ENCODE measurements at places on chromosomes 3 and 15. TPM values are rescaled to one million over a fixed set of nuclear protein-coding genes. Genes with fewer than 3 reads are reported as not detected.

- DNase-seq: no peak
Observed at GRCh38 chr3:127224118-127224517, 31.2 kb downstream of the PRR23E start.

DNA sequence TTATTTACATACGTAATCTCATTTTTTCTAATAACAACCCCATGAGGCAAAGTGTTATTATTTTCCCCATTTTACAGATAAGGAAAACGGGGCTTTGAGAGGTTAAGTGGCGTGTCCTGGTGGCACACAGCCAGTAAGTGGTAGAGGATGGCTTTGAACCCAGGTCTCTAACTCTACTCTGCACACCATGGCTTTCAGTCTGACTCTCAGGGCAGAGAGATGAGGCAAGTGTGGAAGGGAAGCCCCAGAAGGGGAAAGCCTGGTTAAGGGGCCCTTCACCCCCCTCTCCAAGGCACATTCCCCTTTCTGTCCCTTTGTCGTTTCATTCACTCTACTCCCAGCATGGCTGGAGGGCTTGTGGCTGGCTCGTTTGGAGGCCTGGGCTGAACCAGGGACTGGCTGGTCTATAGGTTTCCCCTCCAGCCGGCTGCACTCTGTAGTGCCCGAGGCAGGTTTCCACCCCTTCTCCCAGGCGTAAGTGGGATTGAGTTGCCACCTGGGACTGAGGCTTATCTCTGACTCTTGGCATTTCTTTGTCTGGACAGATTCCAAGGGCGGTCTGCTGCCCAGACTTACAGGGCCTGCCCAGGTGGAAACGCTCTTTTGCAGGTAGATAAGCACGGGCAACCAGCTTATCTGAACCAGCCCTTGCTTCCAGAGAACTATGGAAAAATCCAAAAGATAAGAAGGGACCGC, 12.1 kb downstream of the SEMA4B start:
- DNase-seq: no peak

The LXN gene
- 6.5 TPM for total RNA-seq

The COMMD4 gene
- 25.0 TPM for total RNA-seq

The NR1I2 gene
- total RNA-seq: 0.61 TPM

The FEZF2 gene
- total RNA-seq: not detected

GRCh38 chr15:47673232-47673761, 44.0 kb upstream of the SEMA6D start:
- no peak for DNase-seq

GRCh38 chr15:69540622-69541021, 88.0 kb downstream of the RPLP1 start:
- no peak for DNase-seq

GRCh38 chr15:100353449-100353848, 11.7 kb upstream of the ADAMTS17 start:
- DNase-seq: no peak

DNA sequence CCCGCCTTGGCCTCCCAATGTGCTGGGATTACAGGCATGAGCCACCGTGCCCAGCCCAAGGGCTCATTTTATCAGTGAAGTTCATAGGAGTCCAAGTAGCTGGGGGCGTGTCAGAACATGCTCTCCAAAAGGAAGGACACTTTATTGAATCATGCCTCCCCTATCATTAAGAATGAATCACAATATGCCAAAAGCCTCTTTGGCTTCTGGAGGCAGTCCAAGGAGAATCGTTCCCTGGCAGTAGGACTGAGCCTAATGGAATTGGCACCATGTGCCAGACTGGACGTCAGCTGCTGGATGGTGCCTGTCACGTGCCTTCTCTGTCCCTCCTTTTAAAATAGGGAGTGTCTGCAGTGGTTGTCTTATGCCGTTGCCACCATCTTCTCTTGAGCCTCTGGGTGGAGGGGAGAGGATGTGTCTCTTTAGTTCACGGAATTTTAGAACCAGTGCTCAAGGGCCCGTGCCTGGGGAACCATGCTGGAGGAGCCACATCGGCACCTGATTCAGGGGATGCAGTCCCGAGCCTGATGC, 234.7 kb upstream of the LYSMD4 start:
- DNase-seq: no peak

- no peak for DNase-seq
Observed at GRCh38 chr3:120198305-120198878, 86.6 kb downstream of the GPR156 start.

DNA sequence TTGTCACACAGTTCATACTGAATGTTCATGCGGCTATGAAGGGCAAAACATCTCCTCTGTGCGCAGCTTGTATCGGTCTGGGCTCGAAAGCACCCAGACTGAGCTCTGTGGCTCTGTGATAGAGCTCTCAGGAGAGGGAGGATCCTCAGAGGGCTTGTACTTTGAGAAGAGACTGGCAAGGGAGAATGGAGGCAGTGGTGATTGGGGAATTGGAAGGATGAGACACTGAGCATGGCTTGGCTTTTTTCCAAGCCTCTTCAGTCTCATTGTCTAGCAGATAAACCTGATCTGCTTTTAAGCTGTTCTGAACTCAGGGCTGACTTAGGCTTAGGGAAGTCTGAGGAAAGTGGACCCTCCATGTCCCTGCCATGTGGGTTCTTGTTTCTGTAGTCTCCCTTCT, 43.0 kb downstream of the RAD54L2 start:
- no peak for DNase-seq

GRCh38 chr3:177490626-177491025, 293.3 kb upstream of the TBL1XR1 start:
- no peak for DNase-seq

The CAMP gene
- not detected for total RNA-seq

DNA sequence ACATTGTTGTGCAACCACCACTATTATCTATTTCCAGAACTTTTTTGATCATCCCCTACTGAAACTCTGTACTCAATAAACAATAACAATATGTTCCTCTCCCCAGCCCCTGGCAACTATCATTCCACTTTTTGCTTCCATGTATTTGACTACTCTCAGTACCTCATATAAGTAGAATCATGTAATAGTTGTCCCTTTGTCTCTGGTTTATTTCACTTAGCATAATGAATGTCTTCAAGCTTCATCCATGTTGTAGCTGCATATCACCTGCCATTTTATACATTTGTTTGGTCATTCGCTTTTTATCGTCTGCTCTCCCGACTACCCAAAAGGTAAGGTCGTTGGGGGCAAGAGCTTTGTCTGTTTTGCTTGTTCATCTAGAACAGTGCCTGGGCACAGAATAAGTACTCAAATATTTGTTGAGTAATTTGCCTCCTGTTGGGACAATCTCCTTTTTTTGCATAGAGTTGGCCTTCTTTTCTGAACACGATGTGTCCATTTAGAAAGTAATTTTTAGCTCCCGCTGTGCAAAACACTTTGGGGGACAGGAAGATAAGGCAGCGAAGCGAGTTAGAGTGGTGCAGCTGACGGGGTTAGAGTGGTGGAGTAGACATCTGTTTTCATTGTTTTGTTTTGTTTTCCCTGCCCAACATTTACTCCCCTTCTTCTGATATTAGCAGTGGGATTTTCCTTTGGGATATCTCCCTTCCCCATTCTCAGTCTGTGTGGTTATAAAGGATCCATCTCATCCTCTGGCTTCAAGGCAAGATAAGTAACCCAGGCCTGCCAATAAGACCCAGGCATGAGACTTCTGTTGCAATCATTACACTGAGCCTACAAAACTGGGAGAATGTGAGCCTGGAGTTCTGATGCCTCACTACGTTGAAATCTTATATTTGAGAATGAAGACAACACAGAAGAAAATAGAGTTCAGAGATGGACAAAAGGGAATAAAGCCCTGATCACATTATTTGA, 83.4 kb upstream of the RNU6-1 start:
- DNase-seq: no peak

- DNase-seq: no peak
Observed at GRCh38 chr3:63467392-63467791, 185.1 kb upstream of the SNTN start.

The CFAP20DC gene
- 0.28 TPM for total RNA-seq

GRCh38 chr3:44501971-44502370, 24.5 kb upstream of the ZNF445 start:
- DNase-seq: no peak

DNA sequence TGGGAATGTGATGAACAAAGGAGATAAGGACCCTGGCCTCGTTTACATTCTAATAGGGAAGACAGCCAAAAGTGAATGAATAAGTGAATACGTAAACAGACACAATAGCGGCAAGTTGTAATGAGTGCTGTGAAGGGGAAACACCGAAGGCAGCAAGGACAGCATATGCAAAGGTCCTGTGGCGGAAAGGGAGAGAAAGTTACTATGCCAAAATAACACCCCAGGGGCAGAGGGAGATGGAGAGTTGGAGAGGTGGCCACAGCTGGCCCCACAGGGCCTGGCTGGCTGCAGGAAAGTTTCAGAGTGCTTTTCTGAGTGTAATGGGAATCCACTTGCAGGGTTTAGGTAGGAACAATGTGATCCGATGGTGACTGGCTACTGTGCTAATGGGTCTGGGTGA, 91.9 kb downstream of the SLCO3A1 start:
- no peak for DNase-seq

GRCh38 chr15:56693761-56694160, 39.5 kb downstream of the ZNF280D start:
- no peak for DNase-seq

- no peak for DNase-seq
Observed at GRCh38 chr3:65596571-65597225, 442.0 kb downstream of the MAGI1 start.

- DNase-seq: no peak
Observed at GRCh38 chr15:62046078-62046743, 14.0 kb downstream of the VPS13C start.

- no peak for DNase-seq
Observed at GRCh38 chr3:24945563-24945962, 450.9 kb upstream of the THRB start.

The TMC3 gene
- not detected for total RNA-seq

DNA sequence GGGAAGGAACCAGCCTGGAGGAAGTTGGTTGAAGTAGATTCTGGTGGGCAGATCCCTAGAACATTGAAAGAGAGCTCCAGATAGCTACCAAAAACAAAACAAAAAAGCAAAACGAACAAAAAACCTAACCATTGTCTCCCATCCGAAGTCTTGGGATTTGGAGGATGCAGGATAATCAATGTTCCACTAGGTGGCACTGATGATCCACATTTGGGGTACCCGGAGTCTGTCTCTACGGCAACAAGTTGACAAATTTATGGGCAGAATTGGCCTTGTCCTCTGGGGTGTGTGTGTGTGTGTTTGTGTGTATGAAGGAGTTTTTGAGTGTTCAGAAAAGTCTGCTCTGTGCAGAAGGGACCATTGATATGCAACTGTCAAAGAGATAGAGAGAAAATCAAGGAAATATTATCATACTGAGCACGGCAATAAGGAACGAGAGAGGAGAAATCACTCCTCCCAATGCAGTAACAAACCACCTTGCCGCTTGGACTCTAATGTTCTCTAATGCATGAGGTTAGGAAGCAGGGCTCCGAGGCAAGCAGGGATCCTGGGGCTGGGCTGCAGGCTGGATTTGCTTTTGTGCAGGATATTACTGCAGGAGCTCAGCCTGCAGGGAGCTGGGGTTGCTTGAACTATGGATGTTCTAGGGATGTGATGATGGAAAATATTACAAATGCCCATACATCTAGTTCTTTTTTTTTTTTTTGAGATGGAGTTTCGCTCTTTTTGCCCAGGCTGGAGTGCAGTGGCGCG, 59.8 kb upstream of the KLHL25 start:
- peak; percentile 28 for DNase-seq

DNA sequence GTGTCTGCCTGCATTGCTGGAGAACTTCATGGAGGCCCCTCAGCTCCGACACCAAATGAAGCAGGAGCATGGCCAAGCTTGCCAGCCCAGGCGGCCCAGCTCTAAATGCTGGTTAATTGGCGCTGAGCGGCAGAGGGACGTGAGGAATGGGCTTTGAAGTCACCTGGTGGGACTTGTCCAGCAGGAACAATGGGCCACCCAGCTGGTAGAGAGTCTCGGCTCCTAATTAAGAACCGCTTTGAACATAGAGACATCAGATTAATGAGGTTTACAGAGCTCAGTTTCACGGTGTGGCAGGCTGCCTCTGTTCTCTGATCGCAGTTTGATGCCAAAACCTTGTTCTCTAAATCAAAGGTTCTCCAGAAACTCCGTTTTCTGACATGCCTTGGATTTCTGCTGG, 77.5 kb upstream of the LINGO1 start:
- no peak for DNase-seq

The THAP10 gene
- not detected for total RNA-seq

GRCh38 chr15:29143909-29144635, 125.5 kb downstream of the NSMCE3 start:
- DNase-seq: no peak

- DNase-seq: peak; percentile 35
Observed at GRCh38 chr3:195441992-195442572, 738 bp downstream of the ACAP2 start.

- no peak for DNase-seq
Observed at GRCh38 chr3:71510510-71510909, 73.0 kb downstream of the FOXP1 start.
